HTR-8/SVneo (cell line): ENCODE measurements at places on chromosomes 6 and 20.
A peak's percentile ranks its signal among the peaks of the same experiment; 100 is the strongest.

- DNase-seq, result no peak
These were observed 263.4 kb downstream of the UTRN start for GRCh38 chr6:144548536-144548935.

DNA sequence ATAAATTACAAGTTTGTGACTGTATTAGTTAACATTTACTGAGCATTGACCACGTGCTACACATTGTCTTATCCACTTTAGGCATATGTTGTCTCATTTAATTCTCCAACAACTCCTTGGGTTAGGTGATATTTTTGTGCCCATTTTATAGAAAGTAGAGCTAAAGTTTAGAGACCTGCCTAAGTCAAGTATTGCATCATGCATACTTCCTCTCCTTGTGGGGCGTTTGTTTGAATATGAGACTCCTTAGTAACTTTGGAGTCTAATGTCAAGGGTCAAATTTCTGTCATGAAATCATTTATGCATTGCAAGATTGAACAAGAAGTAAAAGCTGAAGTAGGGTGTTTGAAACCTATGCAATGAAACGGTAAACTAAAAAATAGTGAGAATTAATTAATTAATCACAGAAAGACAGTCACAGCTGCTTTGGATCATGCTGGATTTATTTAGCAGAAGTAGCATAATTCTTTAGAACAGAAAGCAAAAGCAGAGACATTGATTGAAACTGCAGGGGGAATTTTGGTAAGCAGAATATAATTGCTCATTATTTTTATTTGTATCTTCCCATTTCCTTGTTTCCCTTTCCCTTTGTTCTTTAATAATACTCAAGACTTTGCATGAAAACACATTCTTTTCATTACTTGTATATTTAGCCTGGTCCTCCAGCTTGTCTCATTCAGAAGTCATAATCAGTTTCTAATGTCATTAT lies 1374.4 kb upstream of the GJE1 start:
- no peak for DNase-seq

DNA sequence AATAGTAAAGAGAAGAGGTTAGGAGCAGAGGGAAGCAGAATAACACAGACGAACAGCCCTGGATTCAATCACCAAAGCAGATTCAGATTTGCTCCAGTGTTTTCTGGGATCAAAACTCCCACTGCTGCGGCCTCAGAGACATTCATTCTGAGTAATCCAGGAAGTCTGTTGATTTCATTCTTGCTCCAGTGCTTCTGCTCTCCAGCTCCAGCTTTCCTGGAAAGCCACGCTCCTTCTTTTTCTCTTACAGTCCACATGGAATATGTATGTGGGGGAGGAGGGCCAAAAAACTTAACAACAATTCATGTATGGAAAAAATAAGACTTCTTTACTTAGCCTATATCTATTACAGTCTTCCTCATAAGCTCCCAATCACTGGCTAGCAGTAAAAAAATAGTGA lies 26.4 kb upstream of the UST start:
- no peak for DNase-seq

DNA sequence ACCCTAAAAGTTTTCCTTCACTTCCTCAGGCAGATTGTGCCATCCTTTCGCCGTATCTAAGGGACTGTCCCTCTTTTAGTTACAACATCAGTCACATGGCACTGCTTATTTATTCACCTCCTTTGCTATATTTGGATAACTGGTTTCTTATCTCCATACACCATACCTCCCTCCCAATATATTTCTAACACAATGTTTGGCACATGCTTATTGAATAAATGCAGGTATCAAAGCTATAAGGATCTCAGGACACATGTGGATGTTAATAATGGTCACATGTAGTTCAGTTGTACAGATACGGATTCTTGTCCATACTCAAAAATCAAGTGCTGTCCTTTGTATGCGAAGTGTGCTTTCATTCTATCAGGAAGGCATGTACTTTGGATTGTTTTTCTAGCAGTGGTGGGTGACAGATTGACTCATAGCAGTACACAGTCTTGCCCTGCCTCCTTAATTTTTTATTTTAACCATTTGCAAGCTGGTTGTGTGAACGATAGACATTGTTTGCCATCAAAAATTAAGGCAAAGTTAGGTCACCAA lies 407.1 kb upstream of the RUNX2 start:
- DNase-seq, result no peak

DNA sequence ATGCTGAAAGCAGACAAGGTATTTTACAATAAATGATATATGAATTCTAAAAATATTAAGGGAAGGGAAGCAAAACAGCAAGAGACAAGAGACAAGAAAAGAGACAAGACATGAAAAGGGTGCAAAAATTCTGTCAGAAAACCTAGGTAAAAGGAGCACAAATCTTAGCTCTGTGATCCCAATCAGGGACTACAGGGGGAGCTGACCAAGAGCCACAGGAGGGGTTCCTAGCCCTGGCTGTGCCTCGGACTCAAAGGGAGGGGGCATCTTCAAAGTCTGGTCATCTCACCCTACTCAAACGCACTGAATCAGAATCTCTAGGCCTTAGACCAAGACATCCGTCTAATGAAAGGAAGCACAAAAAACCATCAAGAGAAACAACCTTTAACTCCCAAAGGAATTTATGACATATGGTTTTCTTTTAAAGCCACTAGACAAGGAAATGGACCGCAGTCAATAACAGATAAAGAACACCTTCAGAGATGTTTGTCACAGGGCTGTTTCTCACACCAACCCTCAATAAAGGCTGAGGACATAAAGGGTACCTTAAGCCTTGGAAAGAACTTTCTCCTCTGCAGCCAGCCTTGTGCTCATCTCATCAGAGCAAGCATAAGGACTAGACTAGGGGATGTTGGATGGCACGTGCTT lies 130.4 kb upstream of the CDYL start:
- DNase-seq, result no peak

DNA sequence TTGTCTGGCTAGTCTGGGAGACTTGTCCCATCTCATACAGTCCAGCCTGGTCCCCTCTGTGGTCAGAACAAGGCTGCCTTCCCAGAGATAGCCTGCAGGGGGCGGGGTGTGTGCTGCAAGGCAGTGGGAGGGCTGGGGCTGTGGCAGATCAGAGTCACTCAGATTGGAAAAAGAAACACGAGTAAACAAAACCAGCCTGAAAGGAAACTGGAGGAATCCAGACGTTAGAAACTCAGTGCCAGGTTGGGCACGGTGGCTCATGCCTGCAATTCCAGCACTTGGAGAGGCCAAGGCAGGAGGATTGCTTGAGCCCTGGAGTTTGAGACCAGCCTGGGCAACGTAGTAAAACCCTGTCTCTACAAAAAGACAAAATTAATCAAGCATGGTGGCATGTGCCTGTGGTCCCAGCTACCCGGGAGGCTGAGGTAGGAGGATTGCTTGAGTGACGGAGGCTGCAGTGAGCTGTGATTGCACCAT lies 20.2 kb downstream of the LEMD2 start:
- peak; percentile 87 for DNase-seq

DNA sequence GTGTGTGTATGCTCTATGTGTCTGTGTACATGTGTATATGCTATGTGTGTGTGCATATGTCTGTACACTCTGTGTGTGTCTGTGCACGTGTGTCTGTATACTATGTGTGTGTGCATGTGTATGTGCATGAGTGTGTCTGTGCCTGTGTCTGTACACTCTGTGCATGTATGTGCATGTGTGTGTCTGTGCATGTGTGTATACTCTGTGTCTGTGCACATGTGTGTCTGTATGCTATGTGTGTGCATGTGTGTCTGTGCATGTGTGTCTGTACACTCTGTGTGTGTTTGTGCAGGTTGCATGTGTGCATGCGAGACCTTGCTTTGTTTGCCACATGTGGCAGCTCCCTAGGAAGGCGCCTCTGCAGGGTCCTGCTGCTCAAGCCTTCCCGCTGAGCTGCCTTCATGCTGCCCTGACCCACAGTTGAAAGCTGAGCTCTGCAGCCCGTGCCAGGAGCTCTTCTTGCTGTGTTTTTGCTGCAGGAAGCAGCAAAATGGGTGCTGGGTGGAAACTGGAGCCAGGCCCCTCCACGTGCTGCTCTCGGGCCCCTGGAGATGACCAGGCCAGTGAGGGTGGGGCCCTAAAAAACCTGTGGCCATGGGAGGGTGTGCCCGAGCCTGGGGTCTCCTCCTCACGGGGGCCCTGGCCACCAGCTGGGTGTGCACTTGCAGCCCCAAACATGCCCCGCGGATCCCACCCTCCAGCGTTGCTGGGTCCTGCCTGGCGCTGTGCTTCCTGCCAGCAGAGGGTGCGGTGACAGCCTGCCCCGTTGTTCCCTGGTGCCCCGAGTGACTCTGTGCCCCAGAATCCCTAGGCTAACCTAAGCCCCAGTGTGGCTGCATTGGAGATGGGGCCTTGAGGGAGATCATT lies 109.1 kb downstream of the DACT2 start:
- DNase-seq, result no peak
